ENCODE measurements at places on chromosomes 6 and 20.
A peak's percentile ranks its signal among the peaks of the same experiment; 100 is the strongest.

DNA sequence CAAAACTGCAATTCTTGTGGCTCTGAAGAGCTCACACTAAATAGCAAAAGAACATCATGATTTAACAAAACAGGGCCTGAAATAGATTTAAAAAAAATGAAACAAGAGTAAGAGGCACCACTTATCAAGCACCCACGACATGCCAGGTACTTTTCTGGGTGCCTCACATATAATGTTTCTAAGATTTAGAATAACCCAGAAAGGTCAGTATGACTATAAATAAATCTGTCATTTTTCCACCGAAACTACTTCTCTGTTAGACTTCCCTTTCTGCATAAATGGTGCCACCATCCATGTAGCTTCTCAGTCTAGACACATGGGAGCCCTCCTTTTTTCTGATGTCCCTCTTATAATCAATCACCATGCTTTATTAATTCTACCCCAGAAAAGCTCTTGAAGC, 652.4 kb upstream of the CHD6 start:
- H3K27ac ChIP-seq = no peak overlapping the region
- no peak overlapping the region for H3K4me3 ChIP-seq
- DNase-seq = no peak

DNA sequence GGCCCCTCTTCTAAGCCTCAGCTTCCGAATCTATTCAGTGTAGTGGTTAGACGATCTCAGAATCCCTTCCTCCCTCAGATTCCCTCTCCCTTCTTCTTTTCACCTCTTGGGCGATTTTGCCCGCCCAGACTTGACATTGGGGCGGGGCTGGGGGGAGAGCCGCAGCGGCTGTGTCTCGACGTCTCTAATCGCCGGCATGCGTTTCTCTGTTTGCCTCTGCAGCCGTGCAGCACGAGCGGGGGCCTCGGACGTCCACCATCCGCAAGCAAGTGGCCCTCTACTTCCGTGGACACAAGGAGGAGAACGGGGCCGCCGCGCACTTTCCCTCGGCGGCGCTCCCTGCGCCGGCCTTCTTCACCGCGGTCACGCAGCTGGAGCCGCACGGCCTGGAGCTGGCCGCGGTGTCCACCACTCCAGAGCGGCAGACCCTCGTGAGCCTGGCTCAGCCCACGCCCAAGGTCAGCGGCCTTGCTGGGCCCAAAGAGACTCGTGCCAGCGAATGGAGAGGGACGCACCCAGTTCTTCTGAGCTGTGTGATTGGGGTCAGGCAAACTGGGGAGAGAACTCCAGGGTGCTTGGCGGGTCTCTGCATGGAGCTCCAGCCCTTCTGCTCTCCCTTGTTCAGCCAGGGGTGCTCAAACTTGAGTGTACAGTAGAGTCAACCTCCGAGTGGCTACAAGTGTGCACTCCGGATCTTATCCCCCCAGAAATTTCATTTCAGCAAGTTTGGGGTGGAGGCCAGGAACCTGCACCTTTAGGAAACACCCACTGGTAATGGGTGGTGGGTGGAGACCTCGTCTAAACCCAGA, 10.7 kb downstream of the NR2E1 start:
- no peaks in the 10 kb centered on the region for H3K36me3 ChIP-seq
- no peaks in the 10 kb centered on the region for H3K4me1 ChIP-seq
- H3K27me3 ChIP-seq = peaks cover 41% of the 10 kb centered on the region

GRCh38 chr20:12255461-12255970, 337.8 kb downstream of the BTBD3 start:
- H3K27me3 ChIP-seq = no peaks in the 10 kb centered on the region
- no peaks in the 10 kb centered on the region for H3K4me1 ChIP-seq
- H3K4me3 ChIP-seq = no peak overlapping the region
- no peaks in the 10 kb centered on the region for H3K36me3 ChIP-seq

GRCh38 chr6:13396241-13396792, 68.0 kb upstream of the TBC1D7 start:
- H3K27me3 ChIP-seq = no peaks in the 10 kb centered on the region
- H3K27ac ChIP-seq = peak overlapping the region; percentile 68
- no peaks in the 10 kb centered on the region for H3K36me3 ChIP-seq
- DNase-seq = no peak

GRCh38 chr6:155400654-155400965, 55.0 kb downstream of the NOX3 start:
- no peaks in the 10 kb centered on the region for H3K27me3 ChIP-seq
- no peak overlapping the region for H3K27ac ChIP-seq
- H3K4me3 ChIP-seq = no peak overlapping the region

DNA sequence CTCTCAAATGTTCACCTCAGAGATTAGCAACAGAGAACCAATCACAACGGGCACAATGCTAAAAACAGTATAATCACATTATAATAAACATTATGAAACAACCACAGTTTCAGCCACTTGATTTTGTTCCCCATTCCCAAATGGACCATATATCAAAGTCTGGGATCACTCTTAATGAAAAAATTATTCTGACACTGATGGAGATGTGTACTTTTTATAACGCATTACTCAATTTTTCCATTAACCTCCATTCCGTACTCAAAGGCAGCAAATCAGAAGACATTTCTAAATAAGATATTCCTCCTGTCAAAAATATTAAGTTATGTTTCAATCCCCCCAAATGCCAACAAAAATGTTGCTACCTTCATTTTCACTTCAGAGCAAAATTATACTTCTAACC, 2.8 kb downstream of the CPNE1 start:
- no peaks in the 10 kb centered on the region for H3K36me3 ChIP-seq
- peak overlapping the region; percentile 46 for H3K27ac ChIP-seq
- no peaks in the 10 kb centered on the region for H3K27me3 ChIP-seq
- peak overlapping the region; percentile 93 for H3K4me3 ChIP-seq
